ENCODE measurements at places on chromosomes 11 and 22.

GRCh38 chr11:24295360-24295759 is 201.5 kb upstream of the LUZP2 start:
- no peak for DNase-seq

DNA sequence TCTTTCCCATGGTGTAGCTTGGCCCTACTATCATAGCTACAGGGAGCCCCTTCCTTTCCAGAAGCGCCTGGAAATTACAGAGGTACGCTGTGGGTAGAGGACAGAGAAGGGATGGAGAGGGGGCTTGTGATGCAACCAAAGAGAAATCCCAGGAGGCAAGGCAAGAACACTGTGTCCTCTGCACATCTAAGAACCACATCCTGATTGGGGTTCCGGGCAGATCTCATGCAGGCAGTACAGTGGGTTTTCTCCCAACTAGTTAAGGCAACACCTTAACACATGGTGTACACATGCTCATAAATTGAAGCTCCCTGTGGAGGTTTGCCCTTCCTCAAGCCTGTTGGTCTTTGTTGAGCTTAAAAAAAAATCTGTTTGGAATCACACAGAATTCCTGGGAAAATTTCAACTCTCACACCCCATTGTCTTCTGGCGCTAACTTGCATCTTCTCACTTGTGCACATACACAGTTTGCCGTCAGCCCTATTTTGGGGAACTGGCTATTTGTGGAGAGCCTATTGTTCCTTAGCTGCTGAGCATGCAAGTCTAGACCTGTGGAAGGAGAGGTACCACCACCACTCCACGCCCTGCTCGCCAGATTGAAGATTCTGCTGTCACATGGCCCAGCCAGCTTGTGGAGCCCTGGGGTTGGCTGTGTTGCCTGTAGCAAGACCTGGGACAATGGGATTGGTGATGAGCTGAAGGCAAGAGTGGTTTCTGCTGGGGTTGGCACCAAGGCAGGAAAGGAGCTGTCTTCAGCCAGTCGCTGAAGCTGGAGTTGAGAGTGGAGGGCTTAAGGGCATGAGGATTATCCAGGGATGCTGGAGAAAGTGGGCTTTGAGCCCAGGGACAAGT is 52.4 kb downstream of the ALX4 start:
- DNase-seq, result no peak

GRCh38 chr11:33829430-33830141 is 55.3 kb upstream of the FBXO3 start:
- peak; percentile 64 for DNase-seq

- no peak for DNase-seq
Measured at GRCh38 chr22:26097840-26098239, 71.4 kb upstream of the SEZ6L start.

DNA sequence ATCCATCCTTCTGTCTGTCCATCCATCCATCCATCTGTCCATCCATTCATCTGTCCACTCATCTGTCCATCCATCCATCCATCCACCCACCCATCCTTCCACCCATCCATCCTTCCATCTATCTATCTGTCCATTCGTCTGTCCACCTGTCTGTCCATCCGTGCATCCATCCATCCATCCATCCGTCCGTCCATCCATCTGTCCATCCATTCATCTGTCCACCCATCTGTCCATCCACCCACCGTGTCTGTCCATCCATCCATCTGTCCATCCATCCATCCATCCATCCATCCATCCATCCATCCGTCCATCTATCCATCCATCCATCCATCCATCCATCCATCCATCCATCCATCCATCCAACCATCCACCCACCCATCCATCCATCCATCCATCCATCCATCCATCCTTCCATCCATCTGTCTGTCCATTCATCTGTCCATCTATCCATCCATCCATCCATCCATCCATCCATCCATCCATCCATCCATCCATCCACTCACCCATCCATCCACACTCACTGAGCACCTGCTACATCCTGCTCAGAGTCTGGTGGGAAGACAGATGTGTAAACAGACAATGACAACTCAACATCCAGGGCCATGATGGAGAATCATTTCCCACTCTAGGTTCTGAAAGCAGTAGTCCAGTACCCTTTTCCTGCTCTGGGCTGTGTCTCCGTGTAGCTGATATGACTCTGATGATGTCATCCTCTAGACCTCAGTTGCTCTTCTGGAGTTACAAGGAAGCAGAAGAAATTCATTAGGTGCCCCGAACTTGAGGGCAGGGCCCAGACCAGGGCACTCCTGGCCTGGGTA is 30.8 kb upstream of the MYEOV start:
- no peak for DNase-seq

- no peak for DNase-seq
Measured at GRCh38 chr11:120707663-120708062, 196.1 kb downstream of the GRIK4 start.

DNA sequence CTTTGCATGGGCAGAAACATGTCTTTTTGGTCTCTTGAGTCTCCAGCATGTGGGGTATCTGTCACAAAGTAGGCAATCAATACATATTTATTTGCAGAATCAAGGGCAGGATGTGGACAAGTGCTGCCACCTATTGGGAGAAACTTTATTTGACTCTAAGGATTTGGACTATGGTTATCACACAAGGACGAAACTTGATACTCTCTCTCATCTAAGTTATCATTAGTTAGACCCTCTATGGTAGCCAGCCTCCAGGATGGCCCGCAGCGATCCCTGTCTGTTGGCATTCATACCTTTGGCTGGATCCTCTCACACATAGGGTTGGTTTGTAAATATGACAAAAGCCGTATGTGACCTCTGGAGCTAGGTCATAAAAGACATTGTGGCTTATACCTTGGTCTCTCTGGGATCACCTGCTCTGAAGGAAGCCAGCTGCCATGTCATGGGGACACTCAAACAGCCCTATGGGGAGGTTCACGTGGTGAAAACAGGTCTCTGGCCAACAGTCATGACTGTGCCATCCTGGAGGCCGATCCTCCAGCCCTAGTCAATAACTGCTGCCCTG is 1.1 kb upstream of the FBXO7 start:
- peak; percentile 79 for DNase-seq

- DNase-seq, result no peak
Measured at GRCh38 chr11:12505183-12505582, 127.8 kb downstream of the PARVA start.

GRCh38 chr11:26187639-26188038 is 144.3 kb upstream of the ANO3 start:
- DNase-seq, result no peak

DNA sequence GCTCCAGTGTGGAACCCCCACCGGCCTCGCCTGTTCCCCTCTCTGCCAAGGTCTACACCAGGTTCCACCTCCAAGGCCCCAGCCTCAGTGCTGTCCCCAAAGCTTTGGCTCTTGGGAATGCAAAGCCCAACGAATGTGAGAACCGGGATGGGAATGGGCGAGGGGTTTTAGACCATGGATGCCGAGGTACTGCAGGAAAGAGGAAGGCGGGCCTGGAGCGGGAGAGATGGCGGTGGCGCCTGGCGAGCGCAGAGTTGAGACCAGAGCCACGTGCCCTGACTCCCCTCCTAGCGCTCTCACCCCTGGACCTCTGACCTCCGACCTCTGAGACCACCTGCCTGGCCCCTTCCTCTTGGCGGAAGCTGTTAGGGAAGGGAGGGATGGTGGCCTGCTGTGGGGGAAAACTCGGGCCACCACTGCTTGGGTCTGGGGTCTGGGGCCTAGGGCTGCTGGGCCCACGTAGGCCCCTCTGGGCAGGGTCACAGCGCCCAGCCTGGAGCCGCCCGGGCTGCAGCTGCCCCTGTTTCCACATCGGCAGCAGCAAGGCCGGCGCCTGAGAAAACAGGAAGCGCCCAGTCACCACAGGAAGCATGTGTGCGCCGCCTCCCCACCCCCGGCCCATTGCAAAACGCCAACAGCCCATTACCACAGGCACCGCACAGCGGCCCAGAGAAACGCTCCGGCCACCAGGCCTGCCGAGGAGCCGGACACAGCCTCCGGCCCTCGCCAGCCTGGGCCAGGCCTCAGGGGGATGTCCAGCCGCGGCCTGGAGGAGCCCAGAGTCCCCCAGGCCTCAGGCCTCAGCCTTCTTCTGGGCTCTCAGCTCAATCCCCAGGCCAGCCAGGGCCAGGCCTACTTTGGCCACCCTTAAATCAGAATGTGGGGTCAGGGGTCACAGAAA is 13.8 kb upstream of the SLC39A13 start:
- DNase-seq, result peak; percentile 64

DNA sequence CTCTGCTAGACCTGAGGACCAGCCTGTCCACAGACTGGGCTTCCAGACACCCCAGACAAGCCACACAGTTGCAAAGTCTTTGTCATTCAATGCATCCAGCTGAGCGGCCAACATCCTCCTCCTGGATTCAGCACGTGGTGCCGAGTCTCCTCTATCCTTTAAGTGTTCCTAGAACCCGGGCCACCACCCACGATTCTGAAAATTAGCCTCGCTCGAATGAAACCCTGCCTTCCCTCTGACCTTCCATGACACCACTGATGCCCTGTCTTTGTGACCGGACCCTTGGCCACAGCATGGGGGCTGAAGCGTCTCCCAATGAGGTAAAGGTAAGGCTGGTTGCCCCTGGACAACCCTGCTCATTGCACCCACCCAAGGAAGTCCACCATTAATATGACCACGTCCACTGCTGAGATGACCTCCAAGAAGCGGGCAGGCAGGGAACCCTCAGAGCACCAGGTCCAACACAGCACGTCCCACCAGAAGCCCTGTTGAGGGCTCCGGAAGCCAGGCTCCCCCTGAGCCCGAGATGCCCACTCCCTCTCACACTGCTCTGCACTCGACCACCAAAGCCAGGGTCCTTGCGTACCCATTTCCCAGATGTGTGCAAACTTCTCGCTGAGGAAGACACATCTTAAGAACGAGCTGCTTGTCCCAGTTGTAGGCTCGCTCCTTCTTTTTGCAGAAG is 279.0 kb downstream of the CTTN start:
- no peak for DNase-seq

DNA sequence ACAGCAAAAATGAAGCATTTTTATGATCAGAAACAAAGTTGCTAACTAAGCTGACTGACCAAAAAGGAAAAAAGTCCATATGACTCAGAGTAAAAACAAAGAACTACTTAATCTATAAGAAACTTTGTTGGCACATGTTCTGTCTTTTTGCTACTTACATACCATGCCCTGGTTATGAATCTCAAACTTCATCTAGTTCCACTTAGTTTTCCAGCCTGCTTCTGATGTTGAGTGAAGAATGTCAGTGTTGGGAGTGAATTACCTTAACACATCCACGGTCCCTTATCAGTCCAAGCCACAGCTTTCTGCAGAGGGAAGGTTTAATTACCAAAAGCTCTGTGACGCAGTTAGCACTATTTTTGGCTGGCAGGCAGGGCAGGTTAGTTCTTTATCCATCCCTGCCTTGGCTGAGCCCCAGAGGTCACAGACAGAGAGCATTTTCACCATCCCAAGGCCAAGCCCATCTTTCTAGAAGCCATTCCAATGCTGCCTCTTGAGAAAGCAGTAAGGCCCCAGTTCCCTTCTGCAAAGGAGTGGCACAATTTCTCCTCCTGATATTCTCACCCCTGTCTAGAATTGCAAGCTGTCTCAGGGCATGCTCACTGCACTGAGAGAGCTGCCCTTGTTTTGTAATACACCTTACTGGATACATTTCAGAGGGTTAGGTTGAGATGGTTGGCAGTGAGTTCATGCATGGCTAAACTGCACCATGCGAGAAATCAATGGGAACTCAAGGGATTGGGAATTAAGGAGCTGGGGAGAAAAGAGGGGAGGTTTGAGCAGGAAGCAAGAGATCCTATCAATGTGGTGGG is 67.1 kb downstream of the SLC1A2 start:
- no peak for DNase-seq

DNA sequence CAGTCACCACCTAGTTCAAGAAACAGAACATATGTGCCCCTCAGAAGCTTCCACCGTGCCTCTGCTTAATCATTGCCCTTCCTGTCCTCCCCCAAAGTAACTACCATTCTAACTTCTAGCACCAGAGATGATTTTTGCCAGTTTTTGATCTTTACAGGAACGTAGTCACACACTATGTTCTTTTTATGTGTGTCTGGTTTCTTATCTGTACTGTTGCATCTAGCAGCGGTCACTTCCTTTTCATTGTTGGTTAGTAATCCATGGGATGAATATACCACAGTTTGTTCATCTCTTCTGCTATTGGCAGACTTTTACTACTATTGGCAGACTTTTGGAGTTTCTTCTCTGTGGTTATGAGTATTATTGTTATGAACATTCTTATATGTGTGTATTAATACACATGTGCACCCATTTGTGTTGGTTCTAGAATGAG is 34.6 kb downstream of the SPECC1L start:
- no peak for DNase-seq

DNA sequence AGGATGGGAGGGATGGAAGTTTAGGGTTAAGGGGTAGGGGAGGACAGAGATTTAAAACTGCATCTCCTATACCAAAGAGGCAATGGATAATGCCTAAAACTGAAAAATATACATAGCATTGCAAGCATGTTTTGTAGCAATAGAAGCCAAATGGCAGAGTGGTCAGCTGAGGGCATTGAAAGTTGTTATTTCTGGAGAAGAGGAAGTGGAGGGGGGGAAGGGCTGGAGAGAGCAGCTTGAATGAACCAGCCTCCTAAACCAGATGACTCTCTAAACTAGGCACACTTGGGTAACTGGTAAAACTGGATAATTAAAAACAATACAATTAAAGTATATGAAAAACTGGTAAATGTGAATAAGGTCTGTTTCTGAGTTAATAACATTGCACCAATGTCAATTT is 70.3 kb upstream of the TP53I11 start:
- no peak for DNase-seq

DNA sequence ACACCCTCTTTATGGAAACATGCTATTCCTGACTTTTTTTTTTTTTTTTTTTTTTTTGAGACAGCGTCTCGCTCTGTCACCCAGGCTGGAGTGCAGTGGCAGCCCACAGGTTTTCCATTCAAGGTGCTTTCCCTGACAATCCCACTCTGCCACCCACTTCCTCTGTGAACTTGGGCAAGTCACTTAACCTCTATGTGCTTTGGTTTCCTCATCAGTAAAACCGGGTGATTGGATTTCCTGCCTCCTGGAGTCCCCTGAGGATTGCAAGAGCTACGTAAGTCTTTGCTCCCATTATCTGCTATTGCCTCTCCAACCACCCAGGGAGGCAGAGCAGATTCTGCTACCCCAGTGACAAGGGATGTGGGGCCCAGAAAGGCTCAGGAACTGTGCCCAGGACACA is 54.1 kb downstream of the CELSR1 start:
- no peak for DNase-seq

DNA sequence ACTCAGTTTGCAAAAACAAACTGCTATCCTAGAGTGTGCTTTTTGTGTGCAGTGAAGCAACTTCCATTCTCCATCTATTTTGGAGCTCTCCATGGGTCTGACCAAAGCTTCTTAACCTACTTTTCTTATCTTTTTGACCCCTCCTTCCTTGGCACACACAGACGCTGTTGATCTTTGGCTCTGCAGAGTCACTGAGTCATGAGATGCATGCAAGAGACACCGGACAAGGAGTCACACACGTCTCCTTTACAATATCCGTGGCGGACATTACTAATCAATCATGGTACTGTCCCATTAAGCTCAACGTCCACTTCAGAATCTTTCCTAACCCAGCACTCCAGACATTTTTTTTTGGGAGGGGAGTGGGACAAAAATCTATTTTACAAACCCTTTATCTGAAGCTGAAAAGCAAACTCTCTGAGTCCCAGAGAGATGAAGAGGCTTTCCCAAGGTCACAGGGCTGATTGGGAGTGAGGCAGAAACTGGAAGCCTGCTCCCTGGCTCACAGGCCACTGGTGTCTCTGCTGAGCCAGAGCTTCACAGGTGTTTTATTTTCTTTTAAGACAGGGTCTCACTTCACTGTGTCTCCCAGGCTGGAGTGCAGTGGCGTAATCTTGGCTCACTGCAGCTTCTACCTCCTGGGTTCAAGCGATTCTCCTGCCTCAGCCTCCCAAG is 165.8 kb upstream of the SYT13 start:
- DNase-seq, result no peak

Measured in CD4-positive, alpha-beta T cell treated with Interleukin-10 for 1 hour (primary cell).